Cardiac septum (tissue), 1 donor: ENCODE measurements at places on chromosomes 3 and 15. TPM values are rescaled to one million over a fixed set of nuclear protein-coding genes. Genes with fewer than 3 reads are reported as not detected.

The SNTN gene
- total RNA-seq = not detected

The PP2D1 gene
- total RNA-seq = not detected

The RTP3 gene
- not detected for total RNA-seq

The SRGAP3 gene
- 10.1 TPM for total RNA-seq

The UBAP1L gene
- 2.4 TPM for total RNA-seq

The SLC22A13 gene
- 0.22 TPM for total RNA-seq

The DENND4A gene
- 19.1 TPM for total RNA-seq

DNA sequence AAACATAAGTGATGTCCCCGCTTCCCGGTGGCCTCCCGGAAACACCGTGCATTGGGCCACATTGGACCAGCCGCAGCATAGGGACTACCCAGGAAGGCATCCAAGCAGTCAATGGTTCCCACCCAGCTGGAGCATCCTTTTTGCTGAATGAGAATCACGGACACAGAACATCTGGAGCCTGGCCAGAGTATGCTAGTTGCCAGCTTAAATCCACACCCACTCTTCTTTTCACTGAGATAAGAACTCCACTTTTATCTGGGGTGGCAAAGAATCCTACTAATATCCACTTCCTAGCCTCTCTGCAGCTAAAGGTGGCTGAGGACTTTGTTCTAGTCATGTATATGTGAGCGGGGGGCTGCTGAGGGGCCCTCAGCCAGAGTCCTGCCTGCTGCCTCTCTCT, 95.2 kb upstream of the PLXNA1 start:
- DNase-seq = peak; percentile 51

- DNase-seq = no peak
Observed at GRCh38 chr3:44896440-44896839, 22.0 kb downstream of the TGM4 start.

GRCh38 chr15:29266052-29266582, 3.5 kb downstream of the NSMCE3 start:
- DNase-seq = no peak

GRCh38 chr3:46709721-46710120, 7.9 kb downstream of the PRSS50 start:
- peak; percentile 59 for DNase-seq

DNA sequence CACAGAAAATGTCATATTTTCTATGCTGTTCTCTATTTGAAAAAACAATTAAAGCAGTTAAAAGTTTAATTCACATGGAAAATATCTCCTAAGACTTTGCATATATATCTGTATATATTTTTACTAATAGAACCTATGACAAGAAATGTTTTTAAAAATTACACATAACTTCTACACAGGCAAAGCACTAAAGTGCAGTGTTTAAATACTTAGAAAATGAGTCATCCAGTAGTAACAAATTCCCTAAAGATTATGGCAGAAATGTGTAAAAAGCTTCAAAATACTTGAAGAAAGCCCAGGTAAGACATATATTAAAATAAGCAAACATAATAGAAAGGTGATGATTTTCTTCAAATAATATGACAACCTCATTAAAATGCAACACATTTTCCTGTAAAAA, 236.6 kb downstream of the TBC1D5 start:
- DNase-seq = no peak

- DNase-seq = no peak
Observed at GRCh38 chr3:115251509-115251908, 104.4 kb upstream of the ZBTB20 start.

DNA sequence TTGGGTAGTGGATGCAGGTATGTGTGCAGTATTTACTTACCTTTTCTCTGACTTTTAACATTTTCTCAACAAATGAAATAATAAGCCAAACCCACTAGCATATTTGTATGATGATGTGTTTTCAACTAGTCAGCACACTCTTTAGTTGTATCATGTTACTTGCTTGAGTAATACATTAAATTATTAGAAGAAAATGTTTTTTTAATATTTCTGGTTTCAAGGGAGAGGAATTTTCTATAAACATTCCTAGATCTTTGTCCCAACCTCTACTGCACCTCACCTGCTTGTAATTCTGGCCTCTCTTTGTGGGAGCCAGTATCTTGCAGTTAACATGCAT, 161.8 kb upstream of the CBLB start:
- no peak for DNase-seq

DNA sequence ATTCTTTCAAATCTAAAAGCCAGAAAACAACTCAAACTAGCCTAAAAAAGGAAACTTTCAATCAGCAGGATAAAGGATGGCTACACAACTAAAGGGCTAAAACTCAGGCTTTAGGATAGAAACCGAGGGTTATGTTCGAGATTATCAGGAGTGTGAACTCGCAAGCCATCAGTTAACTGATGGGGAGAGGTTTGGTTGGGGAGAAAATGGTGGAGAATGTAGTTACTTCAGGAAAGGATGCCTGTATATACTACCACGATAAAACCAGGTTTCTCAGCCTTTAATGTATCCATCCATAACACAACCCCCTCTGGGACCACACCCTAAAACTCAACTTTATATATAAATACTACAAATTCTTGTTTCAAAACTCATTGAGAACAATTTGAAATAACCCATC, 22.2 kb downstream of the TRA2B start:
- DNase-seq = no peak
